ENCODE measurements at places on chromosomes 5 and 9. TPM values are rescaled to one million over a fixed set of nuclear protein-coding genes. Genes with fewer than 3 reads are reported as not detected.

AK6 gene
- total RNA-seq: 17.4 TPM

CAMK2A gene
- not detected for total RNA-seq

PCDHAC2 gene
- 1.1 TPM for total RNA-seq

FCHSD1 gene
- total RNA-seq: 20.4 TPM

UAP1L1 gene
- total RNA-seq: 2.7 TPM

PCDHB11 gene
- 0.09 TPM for total RNA-seq

NUTM2F gene
- not detected for total RNA-seq

C7 gene
- total RNA-seq: not detected

SMIM32 gene
- total RNA-seq: not detected

GABRA6 gene
- total RNA-seq: not detected

BTNL8 gene
- not detected for total RNA-seq

Data from airway epithelial cell (primary cell).